ENCODE measurements at places on chromosomes 12 and 14. TPM values are rescaled to one million over a fixed set of nuclear protein-coding genes. Genes with fewer than 3 reads are reported as not detected.

Gene NEUROD4
- polyA plus RNA-seq, result not detected

DNA sequence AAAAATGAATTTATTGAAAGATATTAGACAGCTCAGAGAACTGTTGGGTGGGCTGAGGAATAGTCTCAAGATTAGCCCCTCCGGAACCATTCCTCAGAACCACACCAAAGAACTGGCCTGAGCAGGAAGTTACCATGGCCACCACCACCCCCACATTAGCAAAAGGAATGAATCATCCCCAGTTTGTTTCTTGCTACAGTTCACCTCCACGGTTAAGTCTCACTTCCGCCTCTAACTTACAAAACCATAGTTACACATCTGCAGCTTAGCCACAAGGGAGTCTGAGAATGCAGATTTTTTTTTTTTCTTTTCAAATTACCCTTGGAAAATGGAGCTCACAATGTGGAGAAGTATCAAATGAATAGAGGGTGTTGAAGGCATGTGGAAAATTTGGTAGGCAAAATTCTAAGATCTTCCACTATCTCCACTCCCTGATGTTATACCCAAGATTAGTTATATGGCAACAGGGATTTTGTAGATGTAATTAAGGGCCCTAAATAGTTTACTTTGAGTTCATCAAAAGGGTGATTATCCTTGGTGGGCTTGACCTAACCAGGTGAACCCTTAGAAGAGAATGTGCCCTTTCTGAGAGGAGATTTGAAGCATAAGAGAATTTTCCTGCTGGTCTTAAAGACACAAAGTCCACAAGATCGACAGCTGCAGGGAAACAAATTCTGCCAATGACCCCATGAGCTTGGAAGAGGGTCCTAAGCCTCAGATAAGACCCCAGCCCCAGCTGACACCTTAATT lies 129.8 kb upstream of the KRR1 start:
- no peak for DNase-seq

DNA sequence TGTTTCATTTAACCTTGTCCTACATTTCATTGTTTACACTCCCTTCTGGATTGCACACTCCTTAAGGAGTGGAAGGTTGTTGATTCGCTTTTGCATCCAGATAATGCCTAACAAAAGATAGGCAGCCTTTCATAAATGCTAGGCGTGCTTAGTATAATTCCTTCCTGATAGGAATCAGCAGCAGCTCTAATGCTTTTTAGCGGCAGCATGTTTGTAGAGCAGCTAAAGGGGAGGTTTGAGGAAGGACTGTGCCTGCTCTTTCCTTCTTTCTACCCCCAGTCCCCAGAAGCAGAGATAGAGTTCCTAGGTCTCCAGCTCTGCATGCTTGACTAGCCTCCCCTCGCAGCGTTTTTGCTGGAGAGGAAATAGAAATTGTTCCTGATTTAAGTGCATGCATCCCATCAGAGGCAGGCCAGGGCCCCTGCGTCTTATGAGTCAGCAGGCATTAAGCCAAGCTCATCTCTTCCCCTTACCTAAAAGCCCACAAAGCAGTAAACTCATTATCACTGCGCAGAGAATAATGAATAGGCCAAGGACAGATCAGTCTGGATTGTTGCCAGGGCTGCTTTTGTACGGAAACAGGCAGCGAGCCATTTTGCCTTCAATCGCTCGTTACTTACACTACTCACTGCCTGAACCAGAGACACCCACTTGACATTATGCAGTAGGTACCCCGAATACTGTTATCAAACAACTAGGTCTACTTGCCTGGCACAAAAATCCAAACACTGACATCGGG lies 14.0 kb upstream of the TBPL2 start:
- no peak for DNase-seq

- no peak for DNase-seq
Measured at GRCh38 chr12:10557766-10558165, 52.1 kb downstream of the EIF2S3B start.

GRCh38 chr12:32151086-32151485 lies 44.4 kb downstream of the BICD1 start:
- DNase-seq, result no peak

GRCh38 chr12:64451687-64452558 lies at the start of gene TBK1:
TBK1 (plus strand) TSS chr12:64452120; CDS start chr12:64455871, 3,751 bp downstream.
- peak; percentile 72 for DNase-seq

DNA sequence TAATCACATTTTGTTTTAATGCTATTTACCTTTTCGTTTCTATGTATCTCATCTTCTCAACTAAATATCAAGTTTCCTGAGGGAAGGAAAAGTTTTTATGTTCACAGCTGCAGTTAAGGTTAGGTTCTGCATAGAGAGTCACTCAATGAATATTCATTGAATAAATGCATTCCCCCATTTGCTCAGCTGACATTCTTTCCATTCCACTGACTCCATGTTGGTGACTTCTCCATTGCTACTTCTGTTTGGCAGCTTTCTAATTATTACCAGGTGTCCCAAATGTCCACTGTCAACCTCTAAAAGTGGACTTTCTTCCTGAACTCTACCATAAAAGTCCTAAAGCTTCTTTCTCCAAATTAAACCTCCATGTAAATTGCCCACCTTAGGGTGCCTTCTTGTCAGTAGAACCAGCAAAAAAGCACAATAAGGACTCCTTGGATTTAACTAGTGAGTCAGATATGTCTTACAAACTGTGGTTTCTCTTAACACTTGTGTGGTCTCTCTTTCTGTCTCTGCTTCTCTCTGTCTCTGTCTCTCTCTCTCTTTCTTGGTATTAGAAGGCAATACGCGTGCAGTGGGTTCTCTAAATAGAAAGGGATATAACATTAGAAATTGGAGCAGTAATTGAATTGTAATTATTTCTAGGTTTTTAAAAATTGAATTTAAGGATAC lies 85.9 kb downstream of the TMEM117 start:
- DNase-seq, result no peak

Gene KLRK1
- polyA plus RNA-seq, result 37.7 TPM

Gene SSPN
- 4.8 TPM for polyA plus RNA-seq

GRCh38 chr12:124438437-124439056 lies 128.9 kb downstream of the NCOR2 start:
- DNase-seq, result no peak

Gene ERP27
- 2.6 TPM for polyA plus RNA-seq

GRCh38 chr14:97180304-97181200 lies 383.4 kb downstream of the VRK1 start:
- no peak for DNase-seq

DNA sequence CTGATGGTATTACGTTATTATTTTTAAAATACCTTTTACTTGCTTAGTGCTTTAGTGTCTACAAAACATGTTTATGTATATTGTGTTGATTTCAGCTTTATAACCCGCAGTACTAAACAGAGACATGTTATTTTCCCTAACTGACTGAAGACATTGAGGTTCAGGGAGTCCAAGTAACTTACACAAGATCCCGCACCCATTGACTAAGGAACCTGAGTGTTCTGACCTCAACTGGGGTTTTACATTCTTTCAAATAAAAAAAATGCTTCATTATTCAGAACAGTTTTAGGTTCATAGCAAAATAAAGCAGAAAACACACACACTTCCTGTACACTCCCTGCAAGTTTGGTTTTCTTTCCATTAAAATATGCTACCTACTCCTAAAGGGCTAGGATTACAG lies 60.4 kb upstream of the METAP2 start:
- DNase-seq, result no peak

Gene RAPGEF3
- 2.6 TPM for polyA plus RNA-seq

DNA sequence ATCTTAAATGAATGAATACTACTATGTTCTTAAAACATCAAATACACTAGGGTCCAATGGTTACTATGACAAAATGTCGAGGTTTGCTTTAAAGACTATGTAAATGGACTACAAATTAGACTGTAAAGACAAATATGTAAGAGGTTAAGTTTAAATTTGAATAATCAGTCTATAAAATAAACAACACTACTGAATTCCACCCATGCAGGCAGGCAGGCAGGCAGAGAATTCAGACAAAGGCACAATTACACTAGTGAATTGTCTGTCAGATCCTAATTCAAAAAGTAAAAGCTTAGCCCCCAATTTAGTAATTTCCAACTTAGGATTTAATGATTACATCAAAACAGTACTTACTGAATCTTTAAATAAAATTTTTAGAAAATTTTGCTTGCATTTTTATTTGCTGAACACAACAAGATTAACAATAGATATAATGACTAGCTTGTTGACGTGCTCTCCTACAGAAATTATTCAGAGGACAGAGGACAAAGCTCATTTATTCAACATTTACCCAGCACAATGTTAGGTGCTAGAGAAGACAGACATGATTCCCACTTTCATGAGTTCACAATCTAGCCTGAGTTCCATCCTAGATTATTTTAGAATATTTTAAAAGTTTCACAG lies 97.4 kb downstream of the CDK17 start:
- DNase-seq, result no peak

DNA sequence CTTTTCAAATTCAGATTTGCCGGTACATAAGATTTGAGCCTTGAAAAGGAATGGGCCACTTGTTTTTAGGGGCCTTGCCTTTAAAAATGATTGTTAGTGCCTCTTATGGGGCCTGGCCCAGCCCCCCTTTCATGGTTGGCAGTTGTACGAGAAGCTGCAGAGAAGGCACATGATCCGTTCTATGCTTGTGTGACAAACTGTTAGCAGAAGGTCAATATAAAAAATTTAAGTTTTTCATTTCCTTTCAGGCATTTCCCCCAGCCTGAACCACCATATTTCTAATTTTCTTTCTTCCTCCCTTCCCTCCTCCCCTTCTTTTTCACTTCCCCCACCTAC lies 119.1 kb downstream of the PLXNC1 start:
- no peak for DNase-seq

Gene NXPH4
- 4.9 TPM for polyA plus RNA-seq

DNA sequence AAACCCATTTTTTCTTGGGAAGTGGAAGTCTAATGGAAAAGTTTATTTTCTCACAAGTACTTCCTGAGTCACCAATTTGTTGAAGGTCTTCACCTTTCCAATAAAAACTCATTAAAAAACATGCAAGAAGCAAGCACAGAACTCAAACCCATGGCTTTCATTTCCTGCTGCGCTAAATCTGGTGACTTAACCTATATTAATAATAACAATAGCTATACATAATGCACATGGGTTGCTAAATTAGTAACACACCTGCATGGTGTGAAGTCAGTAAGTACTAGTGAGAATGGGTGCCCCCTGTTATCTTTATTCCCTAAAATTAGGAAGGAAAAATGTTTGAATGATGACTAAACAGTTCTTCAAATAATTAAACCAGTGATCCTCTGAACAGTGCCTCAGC lies 52.3 kb downstream of the PPP2R5C start:
- DNase-seq, result no peak

- DNase-seq, result no peak
Measured at GRCh38 chr12:64691795-64692583, 67.2 kb downstream of the GNS start.

DNA sequence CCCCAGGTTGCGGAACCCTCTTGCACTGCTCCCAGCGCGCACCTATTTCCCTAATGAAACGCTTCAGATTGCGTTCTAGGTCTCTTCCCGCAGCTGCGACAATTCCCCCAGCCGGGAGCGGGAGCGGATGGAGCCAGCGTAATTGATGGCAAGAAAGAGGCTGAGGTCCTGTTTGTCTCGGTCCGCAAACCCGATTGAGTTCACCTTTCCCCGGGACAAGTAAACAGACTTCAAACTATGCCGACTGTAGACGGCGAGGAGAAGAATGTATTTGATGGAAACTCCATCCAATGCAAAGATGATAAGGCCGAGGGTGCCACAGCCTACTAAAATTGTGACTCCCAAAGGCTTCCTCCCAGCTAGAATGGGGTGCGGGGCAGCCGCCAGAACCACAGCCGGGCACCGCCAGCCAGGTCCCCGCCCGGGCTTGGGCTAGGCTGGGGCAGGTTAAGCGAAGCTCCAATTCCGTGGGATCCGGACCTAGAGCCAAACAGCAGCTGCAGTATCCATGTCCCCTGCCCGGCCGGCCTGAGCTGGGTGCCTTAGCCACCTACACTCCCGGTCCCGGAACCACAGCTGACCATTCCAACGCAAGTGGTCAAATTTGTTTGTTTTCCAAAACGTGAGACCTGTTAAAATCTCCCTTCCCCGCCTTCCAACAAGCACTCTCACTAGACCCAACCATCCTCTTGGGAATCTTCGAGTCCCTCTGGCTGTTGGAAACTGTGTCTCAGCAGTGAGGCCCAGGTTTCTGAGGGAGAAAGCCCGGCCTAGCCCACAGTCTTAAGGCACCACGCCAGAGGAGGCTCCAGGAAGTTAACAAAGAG lies 5.5 kb downstream of the NKX2-1 start:
- DNase-seq, result no peak
